ENCODE measurements at places on chromosomes 11 and 22. TPM values are rescaled to one million over a fixed set of nuclear protein-coding genes. Genes with fewer than 3 reads are reported as not detected.
A peak's percentile ranks its signal among the peaks of the same experiment; 100 is the strongest.

GRCh38 chr22:48884324-48884723 lies 943.3 kb downstream of the BRD1 start:
- DNase-seq = peak; percentile 10

DNA sequence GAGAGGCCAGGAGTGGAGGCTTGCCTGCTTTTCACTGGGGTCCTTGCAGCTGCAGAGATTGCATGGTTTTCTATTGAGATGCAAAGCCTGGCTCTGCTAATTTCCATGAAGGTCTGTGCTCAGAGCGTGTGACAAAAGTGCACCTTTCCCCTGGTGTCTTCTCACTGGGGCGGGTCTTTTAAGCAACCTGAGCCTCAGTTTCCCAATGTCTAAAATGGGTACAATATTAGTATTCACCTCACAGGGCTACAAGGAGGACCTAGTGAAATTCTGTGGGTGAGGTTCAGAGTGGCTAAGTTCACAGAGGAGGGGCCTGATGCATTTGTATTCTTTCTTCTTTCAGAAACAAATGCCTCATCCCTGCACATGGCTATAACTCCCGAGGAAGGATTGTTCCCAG lies 20.3 kb downstream of the PPM1F start:
- DNase-seq = no peak

GRCh38 chr11:122743097-122743741 lies 87.7 kb downstream of the UBASH3B start:
- DNase-seq = no peak

SLC22A25 gene
- total RNA-seq = not detected

DNA sequence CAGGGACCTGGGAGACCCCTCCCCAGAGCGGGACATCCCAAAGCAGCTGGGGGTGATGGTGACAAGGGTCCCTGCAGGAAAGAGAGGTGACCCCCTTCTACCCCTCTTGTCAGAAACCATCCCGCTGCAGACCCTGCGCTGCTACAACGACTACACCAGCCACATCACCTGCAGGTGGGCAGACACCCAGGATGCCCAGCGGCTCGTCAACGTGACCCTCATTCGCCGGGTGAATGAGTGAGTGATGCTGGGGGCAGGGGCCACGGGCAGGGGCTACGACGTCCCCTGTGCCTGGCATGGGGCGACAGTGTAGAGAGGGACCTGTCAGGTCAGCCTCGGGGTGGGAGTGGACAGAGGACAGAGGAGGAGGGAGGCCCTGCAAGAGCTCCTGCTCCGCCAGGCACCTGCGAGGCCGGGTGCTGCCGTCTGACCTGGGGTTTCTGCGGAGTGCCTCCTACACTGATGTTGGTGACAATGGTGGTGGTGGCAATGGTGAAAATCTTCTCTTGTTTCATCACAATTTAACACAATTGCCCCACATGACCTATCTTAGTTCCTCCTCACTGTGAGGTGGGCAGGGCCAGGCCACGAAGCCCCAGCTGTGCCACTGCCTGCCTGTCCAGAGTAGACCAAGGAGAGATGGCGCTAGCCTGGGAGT lies 9.8 kb downstream of the CSF2RB start:
- no peak for DNase-seq

- DNase-seq = no peak
Measured at GRCh38 chr22:36141481-36141880, 19.1 kb downstream of the APOL3 start.

- DNase-seq = no peak
Measured at GRCh38 chr11:17517186-17517585, 27.0 kb downstream of the USH1C start.

VPS51 gene
- 84.8 TPM for total RNA-seq

C11orf16 gene
- total RNA-seq = not detected

HEPHL1 gene
- total RNA-seq = not detected

GRCh38 chr11:77406396-77406795 lies 67.5 kb downstream of the PAK1 start:
- DNase-seq = no peak
